ENCODE measurements at places on chromosomes 1 and 21.

DNA sequence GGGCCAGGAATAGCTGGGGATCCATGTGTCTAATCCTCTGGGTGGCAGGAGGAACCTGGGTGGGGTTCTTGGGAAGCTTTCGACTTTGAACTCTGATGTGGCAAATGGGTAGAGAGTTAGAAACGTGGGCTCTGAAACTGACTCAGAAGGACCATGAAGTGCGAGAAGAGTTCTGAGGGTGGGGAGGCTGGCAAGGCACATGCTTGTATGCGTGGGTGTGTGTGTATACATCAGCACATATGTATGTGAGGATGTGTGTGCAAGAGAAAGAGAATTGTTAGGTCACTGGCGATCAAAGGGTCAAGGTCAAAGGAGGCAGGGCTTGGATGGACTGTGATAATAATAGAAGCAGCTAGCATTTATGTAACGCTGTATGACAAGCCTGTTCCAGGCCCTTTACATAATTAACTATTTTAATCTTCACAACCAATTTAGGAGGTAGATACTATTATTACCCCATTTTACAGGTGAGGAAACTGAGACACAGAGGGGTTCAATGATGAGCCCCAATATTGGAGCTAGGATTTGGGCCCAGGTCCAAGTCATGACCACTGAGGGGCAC lies 84.5 kb upstream of the POU3F1 start:
- no peak for DNase-seq

DNA sequence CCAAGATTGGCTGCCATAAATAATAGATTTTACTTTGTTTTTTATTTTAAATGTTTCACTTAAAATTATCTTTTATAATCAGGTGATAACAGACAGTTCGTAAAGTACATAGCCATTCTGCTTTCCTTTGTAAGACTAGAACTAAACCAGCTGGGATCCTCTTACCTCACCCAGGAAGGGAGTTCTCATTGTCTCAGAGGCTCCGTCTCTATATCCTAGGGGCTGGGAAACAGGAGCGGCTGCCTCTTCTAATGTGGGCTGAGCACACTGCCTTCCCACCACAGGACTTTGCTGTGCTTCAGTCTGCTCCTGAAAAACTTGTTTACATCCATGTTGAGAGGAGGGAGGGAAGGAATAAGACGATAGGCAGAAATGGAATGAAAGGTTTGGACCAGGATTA lies 45.6 kb upstream of the PGD start:
- DNase-seq = no peak

GRCh38 chr21:34511787-34512455 lies at the start of gene KCNE1:
Gene KCNE1 (minus strand): TSS chr21:34512210. CDS start chr21:34449634, 62,576 bp downstream.
- no peak for DNase-seq

DNA sequence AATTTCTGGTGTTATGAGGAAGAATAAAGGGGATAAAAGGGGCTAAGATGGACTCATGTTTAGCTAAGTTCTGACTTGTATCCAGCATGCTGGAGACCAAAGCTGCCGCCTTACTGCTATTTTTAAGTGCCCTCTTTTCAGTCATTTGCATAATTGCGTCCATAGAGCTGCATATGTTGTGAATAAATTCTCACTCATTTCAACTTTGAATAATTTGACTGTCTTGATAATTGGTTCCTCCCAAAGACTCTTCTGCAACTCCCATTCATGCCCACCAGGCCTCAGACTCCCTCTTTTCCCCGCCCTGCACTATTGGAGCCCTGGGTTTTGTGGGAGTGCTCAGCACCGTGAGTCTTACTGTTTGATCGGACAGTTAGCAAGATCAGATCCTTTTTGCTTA lies 45.0 kb downstream of the KIAA0040 start:
- no peak for DNase-seq

Measured in Kasumi-1 (cell line).